Astrocyte (in vitro differentiated cells and primary cell): ENCODE measurements at places on chromosomes 1 and 21. TPM values are rescaled to one million over a fixed set of nuclear protein-coding genes. Genes with fewer than 3 reads are reported as not detected.
A peak's percentile ranks its signal among the peaks of the same experiment; 100 is the strongest.

FMN2 gene
- 2.1 and 2.4 TPM in 2 replicates for total RNA-seq

NKAIN1 gene
- 5.6 and 6.8 TPM in 2 replicates for total RNA-seq

DNA sequence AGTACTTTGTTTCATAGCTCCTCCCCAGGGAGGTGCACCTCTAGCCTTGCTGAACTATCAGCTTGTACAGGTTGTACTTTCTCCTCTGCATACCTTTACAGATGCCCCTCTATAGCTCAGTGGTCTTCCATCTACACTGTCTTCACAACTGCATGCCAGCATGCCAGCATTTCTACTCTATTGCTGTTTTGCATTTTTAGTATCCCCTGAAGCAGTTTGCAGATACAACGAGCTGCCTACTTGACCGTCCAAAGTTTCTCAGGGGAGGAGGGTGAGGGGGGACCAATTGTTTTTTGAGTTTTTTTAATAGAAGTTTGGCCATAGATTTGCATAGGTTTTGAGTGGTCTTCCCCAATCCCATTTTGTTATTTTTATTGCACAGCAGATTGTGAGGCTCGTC, 27.6 kb upstream of the CTH start:
- no peak for DNase-seq

- peak; percentile 66 for DNase-seq
Observed at GRCh38 chr1:59669752-59670312, 144.9 kb upstream of the HOOK1 start.

C4BPB gene
- 0.25 and 0.36 TPM in 2 replicates for total RNA-seq

GRCh38 chr1:238001818-238002217, 111.1 kb upstream of the ZP4 start:
- DNase-seq: no peak

GRCh38 chr21:45341779-45342178, 54.1 kb upstream of the POFUT2 start:
- DNase-seq: peak; percentile 44

DNA sequence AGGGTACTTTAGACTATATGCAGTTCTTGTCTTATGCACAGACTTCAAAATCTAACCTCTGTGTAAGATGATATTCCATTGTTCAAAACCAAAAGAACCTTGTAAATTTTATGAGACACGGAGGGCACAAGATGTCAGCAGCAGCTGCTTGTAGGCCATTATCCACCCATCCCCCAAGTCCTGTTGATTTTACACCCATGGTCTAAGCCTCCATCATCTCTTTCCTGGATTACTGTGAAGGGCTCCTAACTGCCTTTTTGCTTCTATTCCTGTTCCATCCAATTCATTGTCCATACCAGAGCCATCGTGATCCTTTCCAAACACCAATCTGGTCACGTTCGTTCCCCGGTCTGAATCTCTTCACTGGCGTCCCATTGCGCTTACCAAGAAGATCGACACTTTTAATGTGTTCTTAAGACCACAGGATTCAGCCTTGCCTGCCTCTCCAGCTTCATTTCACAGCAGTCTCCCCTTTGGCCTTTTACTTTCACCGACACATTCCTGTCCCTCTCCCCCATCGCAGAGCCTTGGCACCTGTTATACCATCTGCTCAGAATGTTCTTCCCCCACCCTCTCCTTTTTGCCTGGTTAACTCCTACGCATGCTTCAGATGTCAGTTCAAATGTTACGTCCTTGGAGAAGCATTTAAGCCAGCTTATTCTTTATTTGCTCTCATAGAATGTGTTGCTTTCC, 107.3 kb upstream of the POU3F1 start:
- DNase-seq: no peak

RPE65 gene
- 0.27 and 0.91 TPM in 2 replicates for total RNA-seq

OR14C36 gene
- total RNA-seq: not detected in 2 replicates

ACOT11 gene
- total RNA-seq: 1.5 and 2.7 TPM in 2 replicates

DMBX1 gene
- total RNA-seq: 0.07 and 0.29 TPM in 2 replicates

DNA sequence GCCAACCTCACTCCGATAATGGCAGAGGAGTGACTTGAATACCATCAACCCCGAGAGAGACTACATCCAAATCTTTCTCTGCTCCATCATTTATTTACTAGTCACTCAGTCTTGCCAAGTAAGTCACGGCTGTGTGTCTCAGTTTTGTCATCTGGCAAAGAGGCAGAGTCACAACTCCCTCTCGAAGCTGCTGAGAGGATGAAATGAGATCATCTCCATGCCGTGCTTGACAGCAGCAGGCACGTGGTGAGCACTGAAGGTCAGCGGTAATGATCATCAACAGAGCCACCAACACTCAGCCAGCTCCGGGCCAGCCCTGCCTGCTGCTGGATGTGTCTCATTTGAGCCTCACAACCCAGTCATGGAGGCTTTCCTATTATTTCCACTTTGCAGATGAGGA, 19.9 kb downstream of the ALDH4A1 start:
- peak; percentile 41 for DNase-seq

- no peak for DNase-seq
Observed at GRCh38 chr1:30173560-30173959, 549.8 kb downstream of the MATN1 start.

DNA sequence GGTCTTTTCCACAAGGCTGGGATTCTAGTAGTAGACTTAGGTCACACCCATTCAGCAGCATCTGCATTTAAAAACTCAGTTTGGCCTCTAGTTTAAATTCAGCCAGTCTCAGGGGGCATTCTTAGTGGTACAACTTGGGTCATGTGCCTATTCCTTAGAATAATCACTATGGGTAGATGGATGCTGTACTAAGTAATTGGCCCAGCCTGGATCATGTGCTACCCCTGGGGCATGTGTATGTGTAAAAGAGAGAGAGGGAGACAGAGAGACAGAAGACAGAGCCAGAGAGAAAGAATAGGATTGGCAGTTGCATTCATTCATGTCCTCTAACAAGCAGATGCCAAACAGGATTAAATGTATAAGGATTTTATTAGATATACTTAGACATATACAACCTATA, 13.6 kb upstream of the SYT14 start:
- DNase-seq: no peak

GRCh38 chr1:24986372-24986965, 56.4 kb upstream of the RUNX3 start:
- DNase-seq: no peak

EDARADD gene
- 0.98 and 2.2 TPM in 2 replicates for total RNA-seq

DNA sequence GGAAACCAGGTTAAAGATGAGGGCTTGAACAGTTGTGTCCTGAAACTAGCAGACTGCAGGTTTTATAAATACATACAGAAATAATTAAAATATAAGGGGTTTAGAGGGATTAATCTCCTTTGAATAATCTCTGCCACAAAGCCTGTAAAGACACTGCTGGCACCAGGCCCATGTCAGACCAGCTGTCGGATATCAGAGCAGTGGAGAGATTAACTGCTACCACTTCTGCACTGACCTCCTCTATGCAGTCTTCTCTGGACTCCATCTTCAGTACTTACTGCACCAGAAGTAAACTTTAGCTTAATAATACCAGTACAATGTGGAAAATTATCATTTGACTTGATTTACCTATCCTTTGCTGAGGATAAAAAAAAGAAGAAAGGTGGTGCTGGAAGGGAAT, 128.6 kb downstream of the LHX4 start:
- peak; percentile 6 for DNase-seq

GRCh38 chr1:47679826-47680225, 242.0 kb downstream of the FOXD2 start:
- DNase-seq: no peak

VCAM1 gene
- total RNA-seq: 3.2 and 4.6 TPM in 2 replicates

- DNase-seq: no peak
Observed at GRCh38 chr1:104467590-104467989, 717.9 kb downstream of the AMY1C start.

PTGER3 gene
- 0.64 and 1.1 TPM in 2 replicates for total RNA-seq

DNA sequence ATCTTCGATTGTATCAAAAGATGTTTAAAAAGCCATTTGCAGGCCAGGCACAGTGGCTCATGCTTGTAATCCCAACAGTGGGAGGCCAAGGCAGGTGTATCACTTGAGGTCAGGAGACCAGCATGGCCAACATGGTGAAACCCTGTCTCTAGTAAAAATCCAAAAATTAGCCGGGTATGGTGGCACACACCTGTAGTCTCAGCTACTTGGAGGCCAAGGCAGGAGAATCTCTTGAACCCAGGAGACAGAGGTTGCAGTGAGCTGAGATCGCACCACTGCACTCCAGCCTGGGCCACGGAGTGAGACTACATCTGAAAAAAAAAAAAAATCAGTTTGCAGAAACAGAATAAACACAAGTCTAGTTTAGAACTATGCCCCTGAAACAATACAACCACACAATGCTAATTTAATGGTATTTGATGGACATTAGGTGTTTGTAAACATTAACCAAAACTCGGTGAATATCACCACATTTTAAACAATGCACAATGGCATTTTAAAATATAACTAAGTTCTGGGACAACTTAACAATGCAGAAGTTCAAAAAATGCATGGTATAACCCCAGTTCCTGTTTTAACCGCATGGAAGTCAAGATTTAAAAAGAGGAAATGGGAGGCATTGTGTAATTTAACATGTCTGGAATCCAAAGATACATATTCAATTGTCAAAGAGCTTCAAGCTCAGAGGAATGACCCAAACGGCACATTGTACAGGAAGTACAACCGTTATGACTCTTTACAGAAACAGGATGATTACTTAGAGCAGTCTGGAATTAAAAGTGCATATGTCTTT, 7.1 kb upstream of the PTTG1IP start:
- peak; percentile 64 for DNase-seq

GRCh38 chr1:214933375-214933774, 149.2 kb upstream of the KCNK2 start:
- no peak for DNase-seq

TMEM52 gene
- 0.84 and 1.4 TPM in 2 replicates for total RNA-seq

C1orf56 gene
- 1.3 and 1.7 TPM in 2 replicates for total RNA-seq

- DNase-seq: peak; percentile 39
Observed at GRCh38 chr1:51268634-51269033, 32.6 kb downstream of the RNF11 start.

- no peak for DNase-seq
Observed at GRCh38 chr1:5950201-5950895, 41.9 kb downstream of the NPHP4 start.

LCE1A gene
- total RNA-seq: not detected in 2 replicates

GRCh38 chr21:25911730-25912401, 177.1 kb downstream of the GABPA start:
- peak; percentile 62 for DNase-seq

- DNase-seq: peak; percentile 62
Observed at GRCh38 chr1:179831852-179832699, 45.5 kb downstream of the TOR1AIP2 start.

- no peak for DNase-seq
Observed at GRCh38 chr1:3022511-3022973, 1.3 kb downstream of the ACTRT2 start.

MFN2 gene
- 74.0 and 75.5 TPM in 2 replicates for total RNA-seq

SIK1 gene
- total RNA-seq: 58.7 and 68.0 TPM in 2 replicates

PLPPR4 gene
- 0.07 TPM in 2 replicates for total RNA-seq

- DNase-seq: no peak
Observed at GRCh38 chr1:207036865-207037264, 4.3 kb upstream of the C1orf116 start.

GRCh38 chr1:15411593-15412137, 2.0 kb downstream of the EFHD2 start:
- DNase-seq: no peak

GRCh38 chr1:165645654-165646366, 14.8 kb downstream of the MGST3 start:
- DNase-seq: no peak

- no peak for DNase-seq
Observed at GRCh38 chr1:49864581-49864980, 159.2 kb downstream of the AGBL4 start.

GRCh38 chr1:171173069-171173468, 12.0 kb upstream of the FMO2 start:
- DNase-seq: no peak

DNA sequence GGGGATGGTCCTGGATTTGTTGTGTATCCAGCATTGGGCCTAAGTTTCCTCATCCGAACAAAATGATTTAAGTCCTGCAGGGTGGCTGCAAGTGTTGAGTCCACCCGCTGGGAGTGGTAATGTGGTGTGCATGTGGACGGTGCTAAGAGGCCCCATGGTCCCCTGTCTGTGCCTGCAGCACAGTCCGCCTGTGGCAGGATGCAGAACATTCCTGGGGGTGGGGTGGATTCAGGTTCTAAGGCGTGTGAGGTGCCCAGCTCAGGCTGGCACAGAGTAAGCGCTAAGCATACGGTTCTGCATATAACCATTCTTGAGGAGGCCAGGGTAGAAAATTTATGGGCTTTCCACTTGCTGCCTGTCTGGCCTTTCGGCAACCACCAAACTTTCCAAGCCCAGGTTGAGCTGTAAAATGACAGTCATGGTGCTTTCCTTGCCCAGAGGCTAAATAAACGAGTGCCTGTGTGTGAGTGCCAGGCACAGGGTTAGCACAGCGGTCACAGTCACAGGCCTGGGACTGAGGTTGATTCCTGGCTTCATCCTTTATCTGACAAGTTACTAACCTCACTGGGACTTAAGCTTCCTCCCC, 30.7 kb downstream of the SLC2A1 start:
- no peak for DNase-seq

DNA sequence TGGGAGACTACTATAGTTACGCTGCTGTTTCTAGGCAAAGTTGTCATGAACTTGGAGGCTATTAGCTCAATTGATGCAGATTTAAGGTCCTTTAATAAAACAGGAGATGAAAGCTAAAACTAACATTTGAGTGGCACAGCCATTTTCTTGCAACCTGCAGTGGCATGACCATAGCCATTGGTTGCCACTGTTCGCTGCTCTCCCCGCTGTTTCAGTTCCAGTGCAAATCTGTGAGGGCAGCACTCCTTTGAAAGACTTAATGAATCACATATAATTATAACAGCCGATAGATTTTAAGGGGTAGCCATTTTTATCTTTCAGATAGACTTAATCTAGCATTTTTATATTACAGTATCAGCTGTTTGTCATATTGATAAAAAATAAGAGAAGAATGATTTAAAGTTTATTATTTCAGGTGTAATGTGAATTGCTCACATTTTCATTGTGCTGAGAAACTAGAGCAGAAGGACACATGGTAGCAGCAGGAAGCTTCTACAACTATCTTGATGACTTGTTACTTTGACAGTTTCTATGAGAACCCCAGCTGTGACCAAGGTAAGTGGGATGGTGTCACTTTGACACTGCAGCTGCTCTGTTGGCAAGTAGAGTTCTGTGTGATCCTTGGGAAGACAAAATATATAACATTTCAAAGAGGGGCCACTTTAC, 203.7 kb downstream of the PLA2G4A start:
- no peak for DNase-seq

GRCh38 chr1:25562101-25562927, 18.9 kb downstream of the LDLRAP1 start:
- DNase-seq: no peak

DNA sequence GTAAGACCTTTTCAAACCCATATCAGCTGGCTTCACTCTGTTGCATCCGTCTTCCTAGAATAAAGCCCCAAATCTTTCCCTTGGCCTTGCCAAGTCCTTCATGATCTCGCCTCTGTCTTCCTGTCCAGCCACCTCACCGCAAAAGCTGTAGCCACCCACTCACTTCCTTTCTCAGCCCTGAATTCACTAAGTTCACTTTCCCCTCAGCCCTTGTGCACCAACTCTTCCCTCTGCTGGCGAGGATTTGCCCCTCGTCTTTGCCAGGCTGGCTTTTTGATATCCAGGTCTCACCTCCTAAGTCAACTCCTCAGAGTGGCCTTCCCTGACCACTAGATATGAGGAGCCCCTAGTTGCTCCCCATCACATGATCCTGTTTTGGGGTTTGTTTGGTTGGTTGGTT, 3.9 kb upstream of the COL16A1 start:
- DNase-seq: peak; percentile 88

E2F2 gene
- total RNA-seq: 0.11 TPM in 1 of 2 replicates, not detected in the other
